ENCODE measurements at places on chromosomes 11 and 22.
A peak's percentile ranks its signal among the peaks of the same experiment; 100 is the strongest.

DNA sequence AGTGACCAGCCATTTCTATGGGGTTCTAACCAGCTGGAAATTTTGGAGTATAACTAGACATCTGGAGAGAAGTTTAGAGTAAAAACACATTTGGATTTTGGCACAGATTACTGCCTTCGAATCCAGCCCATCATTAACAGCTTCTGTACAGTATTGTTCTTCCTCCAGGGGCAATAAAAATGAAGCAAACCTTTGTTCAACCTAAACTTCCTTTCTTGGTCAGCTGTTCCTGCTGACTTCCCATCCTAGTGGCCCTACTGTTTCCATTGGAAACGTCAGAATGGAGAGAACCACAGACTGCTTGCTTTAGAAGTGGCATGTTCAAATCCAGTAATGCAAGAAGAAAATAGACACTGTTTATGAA lies 203.7 kb upstream of the MTMR2 start:
- DNase-seq = no peak

GRCh38 chr11:62914416-62914815 lies 6.7 kb downstream of the CHRM1 start:
- no peak for DNase-seq

- DNase-seq = no peak
Measured at GRCh38 chr11:79428406-79428805, 12.4 kb downstream of the TENM4 start.

- no peak for DNase-seq
Measured at GRCh38 chr11:30329150-30329940, 6.4 kb downstream of the ARL14EP start.

DNA sequence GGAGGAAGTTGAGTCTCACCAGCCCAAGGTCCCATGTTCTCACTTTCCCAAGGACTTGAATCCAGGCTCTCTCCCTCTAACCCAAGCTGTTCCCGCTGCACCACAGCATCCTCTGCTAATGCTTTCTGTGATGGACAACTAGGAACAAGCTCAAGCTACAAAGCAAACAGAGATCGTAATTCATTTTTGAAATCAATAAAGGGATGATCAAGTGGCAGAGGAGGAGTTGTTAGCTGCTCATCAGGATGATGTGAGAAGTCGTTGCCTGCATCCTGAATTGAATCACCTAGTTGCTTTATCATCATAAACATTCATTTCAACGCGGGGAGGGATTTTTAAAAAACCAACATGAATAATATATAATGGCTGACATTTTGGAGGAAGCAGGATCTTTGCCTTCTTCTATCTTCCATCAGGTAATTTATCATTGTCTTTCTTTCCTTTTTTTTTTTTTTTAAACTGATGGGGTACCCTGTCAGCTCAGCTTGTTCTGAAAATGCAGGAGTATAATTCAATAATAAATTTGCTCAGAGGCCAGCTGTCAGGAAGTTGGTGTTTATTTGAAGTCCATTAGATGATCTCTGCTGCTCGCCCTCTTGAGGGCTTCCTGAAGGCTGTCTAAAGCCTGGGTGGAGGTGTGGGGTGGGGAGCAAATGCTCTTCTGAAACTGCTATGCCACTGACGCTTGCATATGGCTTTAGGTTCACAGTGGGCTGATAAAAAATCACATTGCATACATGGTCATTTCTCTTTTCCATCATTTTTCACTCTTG lies 174.4 kb upstream of the NARS2 start:
- no peak for DNase-seq

DNA sequence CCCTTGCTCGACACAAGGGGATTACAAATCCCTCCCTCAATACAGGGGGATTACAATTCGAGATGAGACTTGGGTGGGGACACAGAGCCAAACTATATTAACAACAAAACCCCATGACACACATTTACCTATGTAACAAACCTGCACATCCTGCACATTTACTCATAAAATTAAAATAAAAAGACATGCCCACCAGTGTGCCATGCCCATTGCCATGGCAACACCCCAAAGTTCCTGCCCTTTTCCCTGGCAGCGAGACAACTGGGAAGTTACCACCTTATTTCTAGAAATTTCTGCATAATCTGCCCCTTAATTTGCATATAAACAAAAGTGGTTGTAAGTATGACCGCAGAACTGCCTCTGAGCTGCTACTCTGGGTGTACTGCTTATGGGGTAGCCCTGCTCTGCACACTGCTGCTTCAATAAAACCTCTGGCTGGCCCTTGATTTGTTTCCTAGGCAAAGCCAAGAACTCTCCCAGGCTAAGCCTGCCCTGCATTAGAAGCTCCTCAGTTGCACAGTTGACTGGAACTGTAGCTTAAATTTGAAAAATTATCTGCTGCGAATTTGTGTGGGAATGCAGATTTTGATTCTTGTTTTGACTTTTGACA lies 8.6 kb upstream of the INCENP start:
- DNase-seq = no peak

DNA sequence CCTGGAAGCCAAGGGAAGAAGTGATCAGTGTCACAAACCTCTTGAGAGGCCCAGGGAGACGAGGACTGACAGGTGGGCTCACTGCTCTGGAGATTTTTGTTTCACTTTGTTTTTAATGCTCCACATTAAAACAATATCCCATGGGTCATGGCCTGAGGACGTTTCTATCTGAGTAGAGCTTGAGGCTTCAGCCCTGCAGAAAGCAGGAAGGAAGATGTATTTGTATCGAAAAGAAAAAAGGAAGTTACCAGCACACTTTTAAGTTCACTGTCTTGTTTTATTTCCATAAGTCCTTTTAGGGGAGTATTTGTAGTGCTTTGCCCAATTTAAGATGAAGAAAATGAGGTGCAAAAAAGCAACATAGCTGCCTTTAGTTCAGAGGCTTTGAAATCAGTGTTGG lies 191.1 kb downstream of the GRIK4 start:
- DNase-seq = no peak

DNA sequence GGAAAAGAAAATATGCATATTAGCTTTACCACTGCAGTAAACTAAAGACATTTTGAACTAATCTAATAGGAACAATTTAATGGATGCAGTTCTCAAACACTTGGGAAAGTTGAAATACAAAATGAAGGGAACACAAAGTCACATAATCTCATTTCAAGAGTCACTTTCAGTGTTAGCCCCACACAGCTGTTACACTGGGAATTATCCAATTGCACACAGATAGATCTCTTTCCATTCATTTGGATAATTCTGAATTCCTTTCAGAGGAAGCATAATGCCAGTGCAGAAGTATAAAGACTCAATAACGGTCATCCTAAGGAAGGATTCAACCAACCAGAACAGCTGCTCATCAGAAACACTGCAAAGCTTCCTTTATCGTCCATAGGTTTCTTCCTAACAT lies 173.3 kb downstream of the GRIA4 start:
- DNase-seq = no peak

DNA sequence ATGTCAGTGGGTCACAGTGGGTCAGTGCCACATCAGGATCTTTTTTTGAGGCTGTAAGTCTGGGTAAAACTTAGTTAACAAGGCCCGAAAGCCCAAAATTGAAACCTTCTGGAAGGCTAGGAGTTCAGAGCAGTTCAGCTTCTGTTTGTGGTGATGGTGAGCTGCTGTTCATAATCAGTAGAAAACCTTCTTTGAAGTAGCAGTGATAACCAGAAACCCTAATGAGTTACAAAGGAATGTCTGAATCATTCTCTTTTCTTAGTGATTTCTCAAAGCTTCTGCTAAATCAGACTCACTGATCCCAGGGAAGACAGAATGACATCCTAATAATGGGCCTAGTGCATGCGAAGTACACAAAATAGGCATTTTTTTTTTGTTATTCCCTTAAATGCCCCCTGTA lies 124.7 kb downstream of the PARVA start:
- no peak for DNase-seq

DNA sequence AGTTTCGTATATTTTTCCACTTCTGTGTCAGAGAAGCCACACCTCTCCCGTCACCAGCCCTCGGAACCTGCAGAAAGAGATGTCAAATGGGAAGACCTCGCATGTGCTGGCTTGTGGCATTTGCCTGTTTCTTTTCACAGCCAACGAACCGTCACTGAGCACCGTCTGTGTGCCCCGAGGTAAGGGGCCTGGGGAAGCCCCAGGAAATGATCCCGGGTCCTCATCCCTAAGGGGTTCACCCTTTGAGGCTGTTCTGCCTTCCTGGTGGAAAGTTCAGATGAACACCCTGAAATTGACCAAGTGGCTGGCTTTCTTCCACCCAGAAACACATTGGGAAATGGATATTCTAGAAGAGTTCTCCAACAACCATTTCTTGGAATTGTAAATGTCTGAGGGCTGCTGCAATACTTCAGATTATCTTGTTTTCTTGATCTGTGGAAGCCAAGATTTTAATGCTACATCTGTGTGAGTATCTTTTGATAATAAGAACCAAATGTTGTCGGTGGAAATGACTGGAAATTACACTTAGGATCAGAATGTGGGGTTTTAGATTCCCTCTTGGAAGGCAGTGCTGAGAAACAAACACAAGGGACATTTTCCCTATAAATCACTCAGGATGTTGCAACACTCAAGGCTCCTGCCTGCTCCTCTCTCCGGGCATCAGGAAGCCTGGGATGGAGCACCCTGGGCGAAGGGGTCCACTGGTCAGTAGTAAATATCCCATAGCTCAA lies 37.6 kb downstream of the RIBC2 start:
- DNase-seq = no peak

DNA sequence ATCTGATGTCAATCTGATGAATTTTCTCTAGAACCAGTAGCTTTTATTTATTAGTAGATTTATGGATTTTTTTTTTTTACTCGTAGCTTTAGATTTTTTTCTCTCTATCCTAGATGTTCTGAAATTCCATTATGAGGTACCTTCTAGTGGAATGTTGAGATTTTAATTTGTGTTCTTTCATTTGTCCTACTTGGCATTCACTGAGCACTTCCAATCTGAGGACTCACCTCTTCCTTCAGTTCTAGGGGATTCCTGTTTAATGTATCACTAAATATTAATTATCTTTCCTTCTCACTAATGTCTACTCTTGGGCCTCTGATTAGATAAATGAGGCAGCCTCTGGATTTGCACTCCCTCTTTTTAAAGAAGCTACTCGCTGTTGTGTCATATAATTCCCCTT lies 40.2 kb upstream of the WNT7B start:
- no peak for DNase-seq

GRCh38 chr11:78094250-78094649 lies 14.6 kb upstream of the NDUFC2 start:
- no peak for DNase-seq

DNA sequence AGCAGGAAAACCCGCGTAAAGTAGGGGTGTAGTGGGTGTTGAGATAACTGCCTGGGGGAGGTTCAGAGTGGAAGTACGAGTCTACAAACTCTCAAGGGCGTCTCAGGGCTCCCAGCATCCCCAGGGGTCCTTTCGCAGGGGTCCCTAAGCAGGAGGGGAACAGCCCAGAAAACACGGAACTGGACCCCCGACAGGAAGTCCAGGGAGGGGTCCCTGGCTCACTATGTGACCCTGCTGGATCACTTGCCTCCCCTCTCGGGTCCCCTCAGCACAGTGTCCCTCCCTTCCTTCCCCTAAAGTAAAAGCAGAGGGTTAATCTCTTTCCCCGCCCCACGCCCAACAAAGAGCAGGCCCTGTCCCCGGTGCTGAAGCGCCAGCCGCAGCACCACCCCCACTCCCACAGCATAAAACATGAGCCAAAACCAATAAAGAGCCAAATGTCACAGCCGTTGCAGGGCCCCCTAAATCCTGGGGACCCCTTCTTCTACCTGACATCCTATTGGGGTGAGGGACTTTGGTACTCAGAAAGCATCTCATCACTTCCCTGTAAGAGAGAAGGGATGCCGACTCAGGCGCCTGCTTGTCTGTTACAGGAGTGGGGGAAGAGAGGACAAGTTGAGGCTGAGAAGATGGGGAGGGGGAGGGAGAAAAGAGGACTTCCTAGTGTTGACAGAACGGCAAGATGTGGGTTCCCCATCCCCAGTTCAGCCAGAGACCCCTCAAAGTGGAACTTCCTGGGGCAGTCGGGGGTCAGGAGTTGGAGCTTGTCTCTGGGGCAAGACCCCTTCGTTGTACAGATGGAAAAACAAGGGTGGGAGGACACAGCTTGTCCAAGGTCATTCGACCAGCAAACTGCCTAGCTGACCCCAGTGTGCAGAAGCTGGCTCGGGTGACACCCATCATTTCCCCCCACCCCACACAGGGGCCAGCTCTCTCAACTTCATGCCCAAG lies 1.4 kb upstream of the NEFH start:
- DNase-seq = peak; percentile 38

DNA sequence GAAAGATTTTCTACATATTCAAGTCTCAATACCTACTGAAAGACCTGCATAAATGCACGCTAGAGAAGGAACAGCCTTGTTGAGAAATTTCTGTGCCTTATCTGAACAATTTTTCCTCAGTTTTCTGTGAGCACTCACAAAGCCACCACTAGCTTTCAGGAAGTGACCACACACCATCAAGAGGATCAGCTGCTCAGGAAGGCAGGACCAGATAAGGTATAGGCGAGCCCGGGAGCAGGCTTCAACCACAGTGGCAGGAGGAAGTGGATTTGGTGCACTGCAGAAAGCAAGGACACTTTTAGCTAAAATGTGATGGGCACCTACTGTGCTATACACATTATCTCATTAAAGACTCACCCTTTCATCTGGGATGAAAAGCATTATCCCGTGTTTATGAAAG lies 220.8 kb downstream of the RAB38 start:
- no peak for DNase-seq

DNA sequence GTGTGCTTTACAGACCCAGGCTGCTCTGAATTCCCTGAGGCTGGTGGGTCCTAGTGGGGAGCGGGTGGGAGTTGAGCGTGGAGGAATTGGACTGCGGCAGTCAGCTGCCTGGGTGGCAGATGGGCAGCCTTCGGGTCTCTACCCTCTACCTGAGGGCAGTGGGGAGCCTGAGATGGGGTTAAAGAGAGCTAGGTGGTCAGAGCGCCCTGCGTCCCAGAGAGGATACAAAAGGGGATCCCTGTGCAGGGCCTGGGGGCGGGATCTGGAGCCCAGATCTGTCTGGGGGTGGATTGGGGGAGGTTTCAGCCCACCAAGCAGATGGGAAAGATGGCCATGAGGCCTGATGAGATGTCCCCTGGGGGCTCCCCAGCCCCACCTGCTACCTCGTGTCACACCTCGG lies 18.2 kb downstream of the KCTD17 start:
- DNase-seq = no peak

GRCh38 chr11:58928107-58928499 lies 11.2 kb upstream of the GLYATL1 start:
- DNase-seq = no peak

DNA sequence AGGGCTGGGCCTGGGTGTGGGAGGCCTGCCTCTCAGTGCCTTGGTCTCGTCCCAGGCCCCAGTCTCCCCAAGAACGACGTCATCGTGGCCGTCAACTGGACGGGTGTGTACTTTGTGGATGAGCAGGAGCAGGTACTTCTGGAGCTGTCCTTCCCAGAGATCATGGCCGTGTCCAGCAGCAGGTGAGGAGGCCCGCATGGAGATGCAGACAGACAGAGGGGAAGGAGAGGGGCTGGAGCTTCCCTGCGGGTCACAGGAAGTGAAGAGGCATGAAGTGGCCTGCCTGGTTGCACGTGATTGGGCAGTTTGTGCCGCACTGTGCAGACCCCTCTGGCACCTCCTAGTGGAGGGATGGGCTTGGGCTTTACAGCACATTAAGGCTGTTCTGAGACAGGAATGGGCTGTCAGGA lies 70.4 kb downstream of the MYO7A start:
- DNase-seq = no peak
